Stimulated activated CD4-positive, alpha-beta T cell treated with anti-CD3 and anti-CD28 coated beads, Interleukin-4, amount 100 ng/mL, for 24 hours (primary cell): ENCODE measurements at places on chromosomes 5 and 9.
A peak's percentile ranks its signal among the peaks of the same experiment; 100 is the strongest.

- DNase-seq, result no peak
Observed at GRCh38 chr5:80763873-80764647, 109.3 kb upstream of the DHFR start.

- no peak for DNase-seq
Observed at GRCh38 chr5:81397176-81397575, 3.2 kb upstream of the ACOT12 start.

DNA sequence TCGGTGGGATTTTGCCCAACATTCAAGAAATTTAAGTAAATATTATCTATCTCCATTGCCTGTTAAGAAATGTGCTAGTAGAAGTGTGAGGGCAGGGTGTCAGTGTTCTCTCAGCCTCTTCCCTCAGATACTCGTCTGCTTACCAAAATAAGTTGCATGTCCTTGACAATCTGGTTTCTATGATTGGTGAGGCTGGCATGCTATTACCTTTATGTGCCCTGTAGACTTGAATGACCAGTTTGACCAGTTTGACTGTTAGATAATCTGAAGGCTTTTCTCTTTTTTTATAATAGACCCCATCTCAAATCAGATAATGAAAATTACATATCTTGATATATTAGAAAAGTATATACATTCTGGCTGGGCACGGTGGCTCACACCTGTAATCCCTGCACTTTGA lies 348 bp downstream of the CATSPER3 start:
- DNase-seq, result no peak

- DNase-seq, result no peak
Observed at GRCh38 chr5:153792305-153792704, 246.4 kb downstream of the FAM114A2 start.

DNA sequence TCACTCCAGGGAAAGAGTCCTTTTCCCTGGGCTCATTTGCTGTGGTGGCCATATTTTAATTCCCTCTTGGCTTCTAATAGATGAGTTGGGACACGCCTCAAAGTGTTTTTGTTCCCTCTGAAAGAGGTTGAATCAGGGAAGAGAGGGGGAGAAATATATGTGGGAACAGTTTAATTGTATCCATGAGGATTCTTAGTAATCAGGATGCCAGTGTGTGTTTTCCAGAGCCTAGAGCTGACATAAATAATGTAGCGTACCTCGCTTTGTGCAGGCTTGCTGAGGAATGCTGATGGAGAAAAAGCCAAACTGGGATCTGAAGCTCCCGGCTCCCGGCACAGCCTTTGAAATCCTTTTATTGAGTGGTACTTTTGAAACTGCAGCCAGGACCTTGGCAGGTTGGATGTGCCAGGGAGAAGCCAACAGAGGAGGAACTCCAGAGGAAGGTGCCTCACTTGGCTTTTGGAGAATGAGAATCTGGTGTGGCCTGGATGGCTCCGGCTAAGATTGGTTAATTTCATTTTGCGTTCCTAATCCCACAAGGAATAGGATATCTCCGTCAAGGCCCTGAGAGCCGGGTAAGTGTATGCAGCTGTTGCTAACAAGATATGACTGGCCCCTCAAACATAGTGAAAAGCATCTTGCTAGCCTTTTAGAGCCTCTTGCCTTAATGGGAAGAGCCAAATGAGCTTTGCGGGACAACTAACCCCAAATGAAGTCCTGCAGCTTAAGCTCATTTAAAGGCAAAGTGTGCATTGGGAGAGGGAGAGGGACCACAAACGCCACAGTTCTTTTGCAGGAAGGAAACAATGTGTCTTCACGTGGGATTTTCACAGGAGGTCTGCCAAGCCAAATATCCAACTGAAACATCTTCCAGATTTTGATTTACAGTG lies 471.1 kb upstream of the WWC1 start:
- no peak for DNase-seq

GRCh38 chr5:59893429-59894227 lies at the start of gene PDE4D:
TSS of gene PDE4D (minus strand) at chr5:59893726.
- no peak for DNase-seq

DNA sequence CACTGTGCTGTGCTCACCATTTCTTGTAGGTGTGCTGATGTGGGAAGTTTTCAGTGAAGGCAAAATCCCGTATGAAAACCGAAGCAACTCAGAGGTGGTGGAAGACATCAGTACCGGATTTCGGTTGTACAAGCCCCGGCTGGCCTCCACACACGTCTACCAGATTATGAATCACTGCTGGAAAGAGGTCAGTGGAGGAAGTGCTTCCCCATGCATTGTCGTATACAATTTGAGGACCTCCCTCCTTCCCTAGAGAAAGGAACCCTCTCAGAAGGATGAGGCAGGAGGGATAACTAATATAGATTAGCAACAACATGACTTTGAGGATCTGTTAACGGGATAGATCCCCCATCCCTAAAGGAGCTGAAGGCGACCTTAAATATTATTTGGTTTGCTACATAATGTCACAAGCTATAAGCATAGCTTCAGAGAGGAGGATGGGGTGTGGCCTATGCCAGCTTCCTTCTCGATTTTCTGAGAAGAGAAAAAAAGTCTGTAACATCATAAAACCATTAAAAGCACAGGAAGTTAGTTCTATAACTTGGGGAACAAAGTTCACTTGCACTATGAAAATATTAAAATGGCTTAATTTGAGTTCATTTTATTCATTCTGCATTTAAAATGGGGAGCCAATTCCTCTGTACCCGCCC lies 17.0 kb upstream of the CYFIP2 start:
- peak; percentile 47 for DNase-seq

GRCh38 chr9:89935115-89935514 lies 330.3 kb downstream of the GADD45G start:
- DNase-seq, result no peak

- DNase-seq, result no peak
Observed at GRCh38 chr9:138028596-138028995, 151.0 kb downstream of the CACNA1B start.

DNA sequence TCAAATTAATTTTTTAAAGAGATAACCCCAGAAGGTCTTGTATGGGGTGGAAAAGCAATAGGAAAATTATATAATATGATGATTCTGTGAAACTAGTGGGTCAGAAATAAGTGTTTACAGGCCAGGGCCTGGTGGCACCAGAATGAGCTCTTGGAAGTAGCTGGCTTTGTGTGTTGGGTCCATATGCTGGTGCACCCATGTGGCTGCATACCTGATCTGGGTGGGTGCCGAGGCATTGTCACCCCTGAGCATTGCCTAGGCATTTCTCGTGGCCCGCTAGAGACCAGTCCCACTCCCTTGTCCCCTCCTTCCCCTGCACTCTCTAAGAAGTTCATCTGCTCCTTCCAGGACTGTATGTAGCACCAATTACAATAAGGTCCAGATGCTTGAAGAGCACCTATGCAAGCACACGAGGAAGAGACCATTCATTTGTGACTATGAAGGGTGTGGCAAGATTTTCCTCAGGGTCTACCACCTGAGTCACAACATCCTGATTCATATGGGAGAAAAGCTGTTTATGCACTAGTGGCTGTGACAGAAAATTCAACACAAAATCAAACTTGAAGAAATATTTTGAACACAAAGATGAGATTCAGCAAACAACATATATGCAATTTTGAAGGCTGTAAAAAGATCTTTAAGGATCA lies 19.8 kb upstream of the IL33 start:
- DNase-seq, result no peak

DNA sequence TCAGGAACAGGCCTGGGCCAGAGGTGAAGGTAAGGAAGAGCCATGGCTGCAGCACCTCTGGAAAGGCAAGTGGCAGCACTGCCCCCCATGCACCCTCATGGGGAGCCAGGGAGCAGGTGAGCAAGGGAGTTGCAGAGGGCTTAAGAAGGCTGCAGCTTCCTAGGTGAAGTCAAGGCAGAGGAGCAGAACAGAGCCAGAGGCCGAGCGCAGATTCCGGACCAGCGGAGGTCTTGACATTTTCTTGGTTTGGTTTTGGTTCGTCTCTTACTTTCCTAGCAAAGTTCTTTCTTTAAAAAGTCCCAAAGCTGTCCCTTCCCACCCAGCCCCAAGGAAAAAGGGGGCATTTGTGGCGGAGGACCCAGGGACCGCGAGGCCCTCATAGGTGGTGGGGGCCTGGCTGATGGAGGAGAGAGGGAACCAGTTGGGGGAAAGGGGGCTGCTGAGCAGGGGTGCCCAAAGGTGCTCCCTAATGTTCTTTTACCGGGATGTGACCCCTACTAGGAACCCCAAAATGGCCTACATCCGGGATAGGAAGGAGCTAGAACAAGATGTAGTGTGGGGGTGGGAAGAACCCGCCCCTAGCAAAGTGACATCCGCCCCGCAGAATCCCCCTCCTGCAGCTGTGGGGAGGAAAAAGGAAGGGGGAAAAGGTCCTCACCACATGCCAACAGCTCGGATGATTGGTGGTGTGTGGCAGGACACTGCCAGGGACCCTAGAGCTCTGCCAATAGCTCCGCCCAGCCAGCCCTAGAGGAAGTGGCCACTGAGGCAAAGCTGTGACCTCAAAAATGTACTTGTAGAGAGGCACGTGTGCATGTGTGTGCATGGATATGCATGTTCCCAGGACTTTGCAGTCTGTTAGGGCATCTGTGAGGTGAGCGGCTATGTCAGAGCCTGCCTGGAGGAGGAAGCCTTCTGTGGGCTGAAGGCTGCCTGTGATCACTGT lies 914 bp upstream of the CD72 start:
- peak; percentile 39 for DNase-seq

DNA sequence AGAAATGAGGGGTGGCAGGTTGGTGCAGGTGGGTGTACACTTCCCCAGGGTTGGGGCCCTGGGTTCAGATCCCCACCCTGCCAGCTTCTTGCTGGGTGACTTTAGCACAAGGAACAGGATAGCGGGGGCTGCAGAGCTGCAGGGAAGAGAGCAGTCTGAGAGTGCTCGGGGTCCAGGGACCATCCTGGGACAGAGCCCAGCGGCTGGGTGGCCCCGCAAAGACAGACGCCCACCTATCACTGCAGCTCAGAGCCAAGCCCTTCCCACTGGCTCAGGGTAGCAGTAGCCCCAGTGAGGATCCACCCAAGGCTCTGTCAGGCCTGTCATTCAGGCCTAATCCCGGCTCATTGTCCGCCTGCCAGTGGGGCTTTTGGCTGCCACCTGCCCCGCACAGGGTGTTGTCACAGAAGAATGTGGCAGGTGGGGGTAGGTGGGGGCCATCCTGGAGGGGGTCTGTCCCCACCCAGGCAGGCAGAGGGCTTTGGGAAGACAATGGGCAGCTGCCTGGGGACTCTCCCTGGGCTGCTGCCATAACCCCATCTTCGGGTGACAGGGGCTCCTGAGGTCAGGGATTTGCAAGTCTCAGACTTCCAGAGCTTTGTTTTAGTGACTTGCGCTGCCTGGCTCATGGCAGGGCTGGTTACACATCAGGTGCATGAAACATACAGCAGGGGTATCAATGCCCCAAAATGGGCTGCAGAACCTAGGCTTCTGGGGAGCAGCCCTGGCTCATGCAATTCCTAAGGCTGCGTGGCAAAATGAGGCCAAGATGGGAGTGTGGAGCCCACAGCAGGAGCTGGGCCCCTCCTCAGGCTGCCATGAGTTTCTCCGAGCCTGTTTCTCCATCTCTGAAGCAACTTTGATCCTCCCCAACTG lies 52.1 kb downstream of the BARX1 start:
- no peak for DNase-seq

DNA sequence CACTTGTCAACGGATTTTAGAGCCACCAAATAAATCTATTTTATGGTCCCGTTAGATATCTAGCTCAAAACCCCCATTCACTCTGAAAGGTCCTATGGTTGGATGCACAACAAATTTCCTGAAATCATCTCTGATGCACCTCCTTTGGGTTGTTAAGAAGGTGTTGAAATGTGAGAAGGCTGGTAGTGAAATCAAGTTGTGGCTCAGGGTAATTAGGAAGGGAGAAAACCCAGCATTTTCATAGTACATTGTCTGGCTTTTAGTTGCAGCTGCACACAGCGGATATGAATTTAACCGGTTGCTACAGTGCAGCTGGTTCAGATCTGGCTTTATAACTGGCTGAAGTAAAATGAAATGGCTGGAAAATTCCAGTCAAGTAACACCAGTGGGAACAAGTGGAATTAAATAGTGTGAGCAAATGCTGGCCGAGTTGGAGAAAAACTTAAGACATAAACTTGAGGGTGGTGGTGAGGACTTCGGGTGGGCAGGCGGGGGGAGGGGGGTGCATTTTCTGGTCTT lies 17.6 kb downstream of the RGMB start:
- no peak for DNase-seq

DNA sequence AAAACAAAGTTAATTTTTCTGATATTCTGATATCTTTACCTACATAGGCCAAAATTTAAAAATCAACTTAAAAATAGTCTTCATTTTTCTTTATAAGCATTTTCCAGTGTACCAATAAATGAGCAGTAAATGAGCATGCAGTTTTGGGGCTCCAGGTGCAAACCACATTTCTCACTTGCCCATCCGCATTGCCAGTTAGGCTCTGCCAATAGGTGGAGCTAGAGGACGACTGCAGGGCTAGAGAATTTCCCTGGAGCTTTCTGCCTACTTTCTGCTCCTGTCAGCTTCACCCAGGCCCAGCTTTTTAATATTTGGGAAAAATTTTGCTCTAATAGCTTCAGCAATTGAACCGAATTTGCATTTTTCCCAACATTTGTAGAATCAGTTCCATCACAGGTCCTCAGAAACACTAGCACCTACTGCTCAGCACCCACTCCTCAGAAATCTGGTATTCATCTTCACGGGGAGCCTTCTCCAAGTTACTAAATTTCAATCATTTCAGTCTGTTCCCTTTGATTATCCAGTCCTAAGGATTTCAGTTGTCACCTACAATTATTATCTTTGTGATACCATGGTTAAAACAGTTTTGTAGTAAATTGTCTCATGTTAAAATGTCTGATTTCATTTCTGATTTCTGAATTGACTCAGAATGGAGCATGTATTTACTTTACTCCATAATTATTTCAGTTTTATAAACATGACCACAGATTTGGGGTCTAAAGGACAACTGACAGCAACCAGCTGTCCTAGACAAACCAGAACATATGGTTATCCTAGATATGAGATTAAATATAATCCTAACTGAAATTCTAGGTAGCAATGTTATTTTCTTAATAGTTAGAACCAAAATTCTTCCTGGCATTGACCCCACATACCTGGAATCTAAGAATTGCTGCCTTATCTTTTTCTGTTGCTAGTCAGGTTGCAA lies 104.6 kb upstream of the FAM174A start:
- DNase-seq, result peak; percentile 52

- peak; percentile 28 for DNase-seq
Observed at GRCh38 chr5:95718203-95718602, 12.9 kb upstream of the RHOBTB3 start.

DNA sequence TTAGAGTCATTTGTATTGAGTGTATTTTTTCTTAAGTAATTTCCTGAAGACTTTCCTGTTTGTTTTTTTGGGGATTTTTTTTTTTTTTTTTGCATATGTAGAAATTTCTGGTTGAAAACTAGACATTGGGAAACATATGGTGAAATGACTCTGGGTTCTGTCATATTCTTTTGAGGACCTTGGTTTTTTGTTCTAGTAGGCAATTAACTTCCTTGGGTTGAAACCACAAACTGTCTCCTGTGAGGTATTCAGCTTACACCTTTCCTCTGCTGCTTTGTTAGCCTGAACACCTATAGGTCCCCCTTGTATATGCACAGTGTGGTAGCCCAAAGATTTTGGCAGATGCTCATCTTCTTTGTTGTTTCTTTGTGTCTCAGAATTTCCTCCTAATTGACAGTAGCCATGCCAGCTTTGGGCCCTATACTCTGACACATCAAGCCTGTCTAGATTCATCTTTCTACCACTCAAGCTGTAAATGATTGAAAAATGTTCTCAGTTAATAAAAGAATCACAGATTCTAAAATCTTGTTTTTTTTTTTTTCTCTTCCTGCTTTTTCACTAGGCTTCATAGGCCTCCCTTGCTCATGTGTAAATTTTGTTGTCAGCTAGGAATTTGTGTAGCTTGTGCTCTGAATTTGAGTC lies 140.6 kb downstream of the COMMD10 start:
- no peak for DNase-seq

GRCh38 chr9:129703667-129704355 lies 38.4 kb downstream of the PRRX2 start:
- no peak for DNase-seq
